Mesenchymal stem cell (in vitro differentiated cells and primary cell): ENCODE measurements at places on chromosomes 16 and 17.

GRCh38 chr16:71882505-71883167 lies 1.3 kb downstream of the ZNF821 start:
- peak; percentile 85 for DNase-seq
- H3K36me3 ChIP-seq: peaks cover 5% of the 10 kb centered on the region
- peak overlapping the region; percentile 91 for H3K4me3 ChIP-seq
- H3K27ac ChIP-seq: peak overlapping the region; percentile 28
- no peaks in the 10 kb centered on the region for H3K4me1 ChIP-seq

- no peaks in the 10 kb centered on the region for H3K4me1 ChIP-seq
- DNase-seq: no peak
- no peak overlapping the region for H3K4me3 ChIP-seq
- no peaks in the 10 kb centered on the region for H3K36me3 ChIP-seq
- no peak overlapping the region for H3K27ac ChIP-seq
These were observed 133.8 kb downstream of the CPPED1 start for GRCh38 chr16:12669908-12670307.

GRCh38 chr16:24876231-24876630 lies 30.5 kb downstream of the SLC5A11 start:
- no peaks in the 10 kb centered on the region for H3K36me3 ChIP-seq
- H3K4me1 ChIP-seq: no peaks in the 10 kb centered on the region
- H3K4me3 ChIP-seq: no peak overlapping the region
- H3K27ac ChIP-seq: no peak overlapping the region
- H3K27me3 ChIP-seq: no peaks in the 10 kb centered on the region

GRCh38 chr16:12504312-12504711 lies 299.4 kb downstream of the CPPED1 start:
- DNase-seq: no peak
- no peaks in the 10 kb centered on the region for H3K36me3 ChIP-seq
- H3K4me3 ChIP-seq: no peak overlapping the region
- H3K27me3 ChIP-seq: no peaks in the 10 kb centered on the region
- H3K27ac ChIP-seq: no peak overlapping the region

DNA sequence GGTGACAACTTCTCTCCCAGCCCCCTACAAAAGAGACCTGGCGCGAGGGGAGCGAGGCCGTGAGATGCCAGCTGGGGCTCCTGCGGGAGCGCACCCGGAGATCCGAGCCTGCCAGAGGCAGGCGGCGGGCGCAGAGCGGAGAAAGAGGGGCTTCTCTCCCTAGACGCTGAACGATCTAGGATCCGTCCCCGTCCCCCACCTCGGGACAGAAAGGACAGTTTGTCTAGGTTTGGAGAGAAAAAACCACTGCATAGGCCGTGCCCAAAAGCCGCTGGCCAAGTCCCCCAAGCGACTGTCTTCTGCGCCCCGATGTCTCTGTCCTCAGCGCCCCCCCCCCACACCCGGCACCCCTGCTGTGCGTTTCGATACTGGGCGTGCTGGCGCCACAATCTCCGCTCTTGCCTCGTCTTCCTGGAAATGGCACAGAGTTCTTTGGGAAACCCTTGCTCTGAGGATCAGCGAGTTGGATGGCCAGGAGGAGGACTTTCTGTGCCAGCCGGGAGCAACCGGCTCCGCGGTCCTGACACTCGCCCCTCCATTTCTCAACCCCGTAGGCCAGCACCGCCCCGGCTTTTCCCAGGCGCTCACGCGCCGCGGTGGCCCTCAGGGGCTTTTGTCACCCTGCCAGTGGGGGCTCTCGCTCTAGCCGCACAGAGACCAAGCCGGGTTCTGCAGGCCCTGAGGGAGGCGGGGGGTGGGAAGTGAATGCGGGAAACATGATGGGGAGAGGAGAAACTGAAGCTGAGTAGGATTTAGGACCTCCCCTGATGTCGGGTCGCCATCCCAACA lies 1.0 kb downstream of the SSTR2 start:
- peak overlapping the region; percentile 52 for H3K4me3 ChIP-seq
- H3K27ac ChIP-seq: no peak overlapping the region
- no peaks in the 10 kb centered on the region for H3K36me3 ChIP-seq
- peaks cover 76% of the 10 kb centered on the region for H3K27me3 ChIP-seq
- peaks cover 25% of the 10 kb centered on the region for H3K4me1 ChIP-seq
- DNase-seq: peak; percentile 18

DNA sequence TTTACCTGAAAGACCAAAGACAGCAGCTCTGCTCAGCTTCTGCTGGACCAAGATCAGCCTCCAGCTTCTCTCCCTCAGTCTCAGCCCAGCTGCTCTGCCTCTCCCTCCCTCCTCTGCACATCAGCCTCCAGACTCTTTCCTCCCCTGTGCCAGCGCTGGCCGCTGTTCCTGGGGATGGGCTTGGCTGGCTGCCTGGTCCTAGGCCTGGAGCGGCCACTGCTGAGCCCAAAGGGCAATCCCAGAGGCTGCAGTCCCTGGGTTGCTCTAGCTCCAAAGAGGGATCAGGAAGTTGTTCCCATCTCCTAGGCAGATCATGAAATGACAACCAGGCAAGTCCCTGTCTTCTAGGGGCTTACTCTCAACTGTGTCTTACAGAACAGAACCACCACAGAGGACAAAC lies 31.3 kb downstream of the DCUN1D3 start:
- H3K36me3 ChIP-seq: peaks cover 7% of the 10 kb centered on the region
- peaks cover 16% of the 10 kb centered on the region for H3K4me1 ChIP-seq
- no peak overlapping the region for H3K27ac ChIP-seq
- H3K27me3 ChIP-seq: no peaks in the 10 kb centered on the region
- H3K4me3 ChIP-seq: peak overlapping the region; percentile 25

DNA sequence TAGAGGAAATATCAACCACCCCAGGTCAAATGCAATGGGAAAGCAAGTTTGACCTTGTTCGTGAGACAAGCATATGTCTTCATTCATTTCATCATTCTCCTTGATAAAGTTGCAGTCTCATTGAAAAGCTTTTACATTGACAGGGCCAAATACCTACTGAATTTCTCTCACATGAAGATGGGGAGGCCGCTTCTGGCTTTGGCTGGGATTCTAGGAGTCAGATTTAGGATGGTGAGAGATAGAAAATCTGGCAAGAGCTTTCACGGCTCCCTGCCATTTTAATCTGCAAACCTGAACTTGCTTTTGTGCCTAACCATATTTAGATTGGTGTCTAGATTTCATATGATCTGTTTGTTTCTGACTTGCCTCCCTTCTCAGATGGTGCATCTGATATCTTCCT lies 88.0 kb downstream of the TMEM100 start:
- DNase-seq: no peak
- H3K36me3 ChIP-seq: no peaks in the 10 kb centered on the region
- H3K27me3 ChIP-seq: peaks cover 13% of the 10 kb centered on the region
- H3K27ac ChIP-seq: no peak overlapping the region
- H3K4me3 ChIP-seq: peak overlapping the region; percentile 68
- no peaks in the 10 kb centered on the region for H3K4me1 ChIP-seq

- H3K27me3 ChIP-seq: no peaks in the 10 kb centered on the region
- peaks cover 8% of the 10 kb centered on the region for H3K4me1 ChIP-seq
- H3K4me3 ChIP-seq: no peak overlapping the region
These were observed 163.7 kb downstream of the MSI2 start for GRCh38 chr17:57419940-57420550.

DNA sequence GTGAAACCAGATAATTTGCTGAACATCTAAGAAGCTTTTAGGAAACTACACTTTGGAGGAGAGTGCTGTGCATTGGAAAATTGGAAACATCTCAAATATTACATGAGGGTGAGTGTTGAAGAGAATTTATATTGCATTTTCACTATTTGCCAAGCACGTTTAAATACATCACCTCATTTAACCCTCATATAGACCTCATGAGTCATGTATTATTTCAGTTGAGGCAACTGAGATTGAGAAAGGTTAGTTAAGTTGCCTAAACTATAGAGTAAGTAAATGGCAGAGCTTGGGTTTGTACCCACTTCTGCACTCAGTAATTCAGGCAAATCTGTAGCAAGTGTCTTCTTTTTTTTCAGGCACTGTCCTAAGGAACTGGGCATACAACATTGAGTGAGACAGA lies 3.7 kb upstream of the NLK start:
- H3K4me1 ChIP-seq: peaks cover 10% of the 10 kb centered on the region
- DNase-seq: no peak
- H3K4me3 ChIP-seq: no peak overlapping the region
- H3K36me3 ChIP-seq: peaks cover 7% of the 10 kb centered on the region
- no peaks in the 10 kb centered on the region for H3K27me3 ChIP-seq

DNA sequence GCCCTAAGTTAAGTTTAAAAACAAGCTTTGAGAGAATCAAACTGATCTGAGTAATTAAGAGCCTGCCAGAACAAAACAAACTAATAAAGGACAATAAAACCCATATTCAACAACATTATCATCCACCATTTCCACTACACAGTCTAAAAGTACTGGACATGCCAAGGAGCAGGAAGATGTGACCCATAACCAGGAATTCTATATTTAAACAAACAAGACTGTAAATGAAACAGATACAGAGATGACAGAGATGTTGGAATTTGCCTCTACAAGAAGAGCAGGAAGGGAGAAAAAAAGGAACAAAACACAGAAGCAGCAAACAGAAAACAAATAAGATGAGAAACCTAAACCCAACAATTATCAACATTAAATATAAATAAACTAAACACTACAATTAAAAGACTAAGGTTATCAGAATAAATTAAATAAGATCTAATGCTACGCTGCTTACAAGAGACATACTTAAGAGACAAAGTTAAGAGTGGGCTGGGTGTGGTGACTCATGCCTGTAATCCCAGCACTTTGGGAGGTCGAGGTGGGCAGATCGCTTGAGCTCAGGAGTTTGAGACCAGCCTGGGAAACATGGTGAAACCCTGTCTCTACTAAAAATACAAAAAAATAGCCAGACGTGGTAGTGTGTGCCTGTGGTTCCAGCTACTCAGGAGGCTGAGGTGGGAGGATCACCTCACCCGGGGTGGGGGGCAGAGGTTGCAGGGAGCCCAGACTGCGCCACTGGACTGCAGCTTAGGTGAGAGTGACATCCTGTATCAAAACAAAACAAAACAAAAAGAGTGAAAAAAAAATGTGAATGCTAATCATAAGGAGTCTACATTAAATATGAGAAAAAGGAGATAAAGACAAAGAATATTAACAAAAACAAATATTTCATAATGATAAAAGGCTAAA lies 50.6 kb downstream of the CREBBP start:
- peaks cover 8% of the 10 kb centered on the region for H3K36me3 ChIP-seq
- DNase-seq: peak; percentile 75
- peaks cover 9% of the 10 kb centered on the region for H3K4me1 ChIP-seq
- H3K27me3 ChIP-seq: no peaks in the 10 kb centered on the region
- no peak overlapping the region for H3K4me3 ChIP-seq

- no peak overlapping the region for H3K27ac ChIP-seq
- no peak overlapping the region for H3K4me3 ChIP-seq
- DNase-seq: peak; percentile 43
- H3K36me3 ChIP-seq: no peaks in the 10 kb centered on the region
- H3K4me1 ChIP-seq: no peaks in the 10 kb centered on the region
These were observed 30.8 kb downstream of the HLF start for GRCh38 chr17:55295411-55296170.

DNA sequence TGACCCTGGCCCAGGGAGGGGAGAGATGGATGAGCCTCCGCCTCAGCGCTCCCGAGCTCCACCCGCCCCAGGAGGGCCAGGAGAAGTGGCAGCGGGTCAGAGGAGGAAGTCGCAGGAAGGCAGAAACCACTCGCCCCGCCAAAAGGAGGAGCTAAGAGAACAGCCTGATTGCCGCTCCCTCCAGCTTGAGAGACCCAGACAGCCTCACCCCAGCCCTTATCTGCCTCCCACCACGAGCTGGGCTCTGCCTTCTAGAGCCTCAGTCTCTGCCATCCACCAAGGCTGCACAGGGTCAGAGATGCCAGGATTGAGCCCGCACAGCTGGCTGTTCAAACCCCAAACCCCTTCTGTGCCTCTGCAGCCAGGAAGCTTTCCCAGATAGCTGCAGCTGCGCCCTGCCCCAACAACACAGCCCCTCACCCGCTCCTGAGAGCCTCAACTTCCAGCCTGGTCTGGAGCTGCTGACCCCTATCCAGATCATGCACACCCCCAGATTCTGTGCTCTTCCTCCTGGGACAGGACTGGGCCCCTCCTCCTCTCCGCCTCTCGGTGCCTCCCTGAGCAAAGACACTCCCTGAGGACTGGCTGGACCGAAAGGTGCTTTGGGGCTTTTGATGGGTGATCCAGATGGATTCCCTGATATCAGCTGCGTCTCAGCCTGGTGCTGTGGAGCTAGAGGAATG lies 1.0 kb upstream of the ATP2A3 start:
- no peak overlapping the region for H3K4me3 ChIP-seq
- H3K27me3 ChIP-seq: peaks cover 56% of the 10 kb centered on the region
- H3K4me1 ChIP-seq: peaks cover 16% of the 10 kb centered on the region
- H3K36me3 ChIP-seq: no peaks in the 10 kb centered on the region
- H3K27ac ChIP-seq: no peak overlapping the region
- peak; percentile 50 for DNase-seq
